Left renal cortex interstitium (tissue), 4 donors: ENCODE measurements at places on chromosomes 6 and 20. TPM values are rescaled to one million over a fixed set of nuclear protein-coding genes. Genes with fewer than 3 reads are reported as not detected.

GRCh38 chr6:75217193-75217592 is 11.3 kb upstream of the COL12A1 start:
- DNase-seq = no peak

GRCh38 chr6:42140756-42141602 is 1.4 kb downstream of the C6orf132 start:
- no peak for DNase-seq

DNA sequence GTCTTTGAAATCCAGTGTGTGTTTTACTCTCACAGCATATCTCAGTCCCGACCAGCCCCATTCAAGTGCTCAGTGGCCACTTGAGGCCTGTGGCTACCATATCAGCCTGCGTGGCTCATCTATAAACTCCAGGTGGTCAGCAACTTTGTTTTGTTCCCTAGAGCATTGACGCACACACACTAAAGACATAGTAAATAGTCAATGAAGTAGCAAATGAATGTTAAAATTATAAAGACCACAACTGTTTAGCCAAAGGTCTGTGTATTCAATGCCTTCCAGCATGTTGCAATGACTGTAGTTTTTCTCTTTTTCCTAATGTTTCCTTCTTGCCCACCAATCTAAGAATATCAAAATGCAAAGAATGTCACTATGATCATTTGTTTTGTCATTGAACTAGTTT is 238.2 kb upstream of the ZNF217 start:
- no peak for DNase-seq

Gene ECT2L
- 0.51 TPM for polyA plus RNA-seq

DNA sequence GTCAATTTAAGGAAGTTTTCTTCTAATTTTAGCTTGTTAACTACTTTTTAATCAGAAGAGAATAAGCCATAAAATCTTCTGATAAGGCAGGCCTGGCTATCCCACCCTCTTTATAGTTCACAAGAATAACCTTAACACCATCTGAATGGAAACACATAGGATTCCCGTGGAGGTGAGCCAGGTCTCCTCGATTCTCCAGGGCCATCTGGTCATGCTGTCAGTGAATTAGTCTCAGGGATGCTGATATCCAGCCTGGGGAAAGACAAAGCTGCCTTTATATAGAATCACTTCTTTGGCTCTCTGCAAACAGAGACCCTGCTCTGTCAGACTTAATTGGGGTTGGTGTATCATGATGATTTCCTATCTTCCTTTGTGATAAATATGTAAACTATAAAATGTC is 30.1 kb upstream of the TAGAP start:
- no peak for DNase-seq

Gene ID1
- 220 TPM for polyA plus RNA-seq

- DNase-seq = no peak
Measured at GRCh38 chr20:34300256-34300806, 2.8 kb downstream of the AHCY start.

- DNase-seq = no peak
Measured at GRCh38 chr20:47792021-47792618, 6.8 kb upstream of the SULF2 start.

Gene CDH26
- polyA plus RNA-seq = 1.3 TPM

DNA sequence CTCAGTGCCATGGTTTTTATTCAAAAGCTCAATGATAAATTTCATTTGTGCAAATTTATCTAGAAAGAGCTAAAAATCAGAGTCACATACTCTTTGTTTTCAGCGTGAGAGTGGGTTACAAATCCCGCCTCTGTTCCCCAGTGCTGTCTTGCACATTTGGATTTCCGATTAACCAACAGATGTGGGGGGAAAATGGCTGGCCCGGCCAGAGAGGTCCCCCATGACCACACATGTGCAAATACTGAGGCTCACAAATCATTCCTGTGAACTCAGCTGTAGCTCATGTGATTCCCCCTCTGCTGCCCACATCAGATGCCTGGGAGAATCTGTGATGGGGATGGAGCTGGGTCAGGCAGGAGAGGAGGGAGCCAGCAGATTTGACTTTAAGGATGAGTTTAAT is 168.7 kb downstream of the PAX1 start:
- DNase-seq = no peak

GRCh38 chr6:161436106-161436876 is 162.4 kb upstream of the AGPAT4 start:
- no peak for DNase-seq

GRCh38 chr6:118678866-118679265 is 27.5 kb upstream of the CEP85L start:
- no peak for DNase-seq

GRCh38 chr6:106790149-106790770 is 160.9 kb downstream of the QRSL1 start:
- no peak for DNase-seq

Gene ZDHHC14
- polyA plus RNA-seq = 20.9 TPM

- no peak for DNase-seq
Measured at GRCh38 chr6:4487538-4487937, 288.7 kb upstream of the CDYL start.

Gene STMND1
- 0.22 TPM for polyA plus RNA-seq

Gene LY6G6D
- polyA plus RNA-seq = not detected

- no peak for DNase-seq
Measured at GRCh38 chr6:107691062-107691751, 132.9 kb downstream of the SCML4 start.

Gene CST1
- polyA plus RNA-seq = not detected

- no peak for DNase-seq
Measured at GRCh38 chr20:53751620-53752318, 158.1 kb upstream of the ZNF217 start.

DNA sequence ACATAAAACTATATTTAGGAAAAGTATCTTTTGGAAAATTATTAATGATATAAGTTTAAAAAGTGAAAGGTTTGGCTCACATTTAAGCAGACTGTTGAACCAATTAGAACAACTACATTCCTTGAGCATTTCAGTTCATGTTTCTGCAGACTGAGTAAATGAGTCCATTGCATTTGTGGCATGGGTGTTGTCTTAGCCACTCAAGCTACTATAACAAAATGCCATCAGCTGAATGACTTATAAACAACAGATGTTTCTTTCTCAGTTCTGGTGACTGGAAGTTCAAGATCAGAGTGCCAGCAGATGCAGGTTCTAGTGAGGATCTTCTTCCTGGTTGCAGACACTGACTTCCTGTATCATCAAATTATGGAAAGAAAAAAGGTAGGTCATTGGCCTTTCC is 67.1 kb upstream of the SLC2A12 start:
- no peak for DNase-seq

DNA sequence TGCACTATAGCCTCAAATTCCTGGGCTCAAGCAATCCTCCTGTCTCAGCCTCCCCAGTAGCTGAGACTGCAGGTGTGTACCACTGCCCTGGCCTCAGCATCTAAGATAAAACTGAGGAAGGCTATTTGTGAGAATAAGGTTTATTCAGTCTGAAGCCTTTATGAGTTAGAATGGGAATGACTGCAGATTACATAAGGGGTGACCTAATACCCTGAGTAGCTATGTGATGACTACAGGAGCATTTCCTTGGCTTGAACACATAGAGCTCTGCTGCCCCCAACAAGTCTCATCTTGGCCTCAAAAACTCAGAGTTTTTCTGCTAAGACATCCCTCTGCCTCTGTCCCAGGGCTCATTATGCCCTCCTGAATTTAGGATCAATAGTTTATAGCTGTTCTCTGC is 7.6 kb downstream of the GSS start:
- DNase-seq = no peak

Gene BNIP5
- polyA plus RNA-seq = 0.21 TPM

DNA sequence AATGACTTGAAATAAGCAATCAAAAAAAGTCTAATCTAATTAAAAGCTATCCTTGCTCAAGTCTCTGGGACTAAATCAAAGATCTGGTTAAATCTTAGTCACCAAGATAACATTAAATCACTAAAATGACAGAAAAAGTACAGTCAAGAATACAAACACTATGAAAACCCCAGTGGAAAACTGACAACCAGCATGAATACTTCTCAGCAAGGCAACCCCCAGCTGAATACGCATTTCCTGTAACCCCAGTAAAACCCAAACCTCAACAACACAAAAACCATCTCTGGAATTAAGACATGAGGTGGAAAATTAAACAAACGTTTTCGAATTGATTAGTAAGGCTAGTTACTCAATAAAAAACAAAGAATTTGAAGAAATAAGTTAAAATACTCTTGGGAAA is 23.7 kb upstream of the ZC3H12D start:
- DNase-seq = no peak

- DNase-seq = no peak
Measured at GRCh38 chr6:77180326-77180725, 283.0 kb downstream of the HTR1B start.

DNA sequence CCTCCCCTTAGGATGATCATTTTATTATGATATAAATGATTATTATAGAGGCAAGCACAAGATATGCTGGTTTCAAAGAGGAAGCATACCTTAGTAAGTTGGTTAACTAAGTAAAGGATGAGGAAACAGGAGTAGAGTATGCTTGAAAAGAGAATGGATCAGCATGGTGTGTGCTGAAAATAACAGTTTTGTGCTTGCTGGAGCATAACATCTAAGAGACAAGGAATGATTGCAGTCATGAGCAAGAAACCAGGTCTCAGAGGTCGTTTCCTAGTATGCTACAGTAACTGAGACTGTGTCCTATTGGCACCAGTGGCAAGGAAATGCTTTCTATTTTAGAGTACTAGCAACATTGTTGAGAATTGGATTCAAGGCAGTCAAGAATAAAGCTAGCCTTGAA is 34.1 kb downstream of the CDC40 start:
- DNase-seq = no peak
